ENCODE measurements at places on chromosomes 2 and 18. TPM values are rescaled to one million over a fixed set of nuclear protein-coding genes. Genes with fewer than 3 reads are reported as not detected.

GRCh38 chr18:44802508-44802907 is 121.8 kb downstream of the SETBP1 start:
- DNase-seq: no peak

GRCh38 chr2:2926858-2927175 is 450.8 kb downstream of the EIPR1 start:
- no peak for DNase-seq

DNA sequence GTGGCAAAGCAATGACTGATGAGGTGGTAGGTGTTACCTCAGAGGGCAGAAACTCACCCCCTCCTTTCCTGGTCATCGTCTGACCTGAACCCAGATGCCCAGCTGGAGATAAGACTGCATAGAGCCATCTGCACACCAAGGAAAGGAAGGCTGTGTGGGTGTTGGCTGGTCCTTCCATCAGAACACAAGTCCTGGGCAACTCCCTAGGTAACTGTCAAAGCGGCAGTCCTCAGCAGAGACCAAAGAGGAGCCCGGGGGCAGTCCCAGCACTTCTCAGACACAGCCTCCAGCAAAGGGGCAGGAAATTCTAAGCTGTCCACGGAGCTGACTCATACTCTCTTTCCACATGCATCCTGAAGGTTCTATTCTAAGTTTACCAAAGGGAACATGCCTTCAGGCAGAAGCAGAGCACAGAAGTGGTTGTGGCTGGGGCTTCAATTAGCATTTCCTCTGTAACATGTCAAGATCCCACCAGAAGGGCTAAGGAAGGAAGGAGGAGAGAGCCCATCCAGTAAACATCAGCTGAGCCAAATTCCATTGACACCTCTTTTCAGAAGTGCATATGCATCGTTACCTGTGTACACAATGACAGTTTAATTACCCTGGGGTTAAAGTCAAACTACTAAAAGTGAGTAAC is 54.7 kb downstream of the SPRED2 start:
- no peak for DNase-seq

The DLGAP1 gene
- 0.48 TPM for total RNA-seq

The TM4SF20 gene
- not detected for total RNA-seq
